ENCODE measurements at places on chromosomes 13 and 19.

DNA sequence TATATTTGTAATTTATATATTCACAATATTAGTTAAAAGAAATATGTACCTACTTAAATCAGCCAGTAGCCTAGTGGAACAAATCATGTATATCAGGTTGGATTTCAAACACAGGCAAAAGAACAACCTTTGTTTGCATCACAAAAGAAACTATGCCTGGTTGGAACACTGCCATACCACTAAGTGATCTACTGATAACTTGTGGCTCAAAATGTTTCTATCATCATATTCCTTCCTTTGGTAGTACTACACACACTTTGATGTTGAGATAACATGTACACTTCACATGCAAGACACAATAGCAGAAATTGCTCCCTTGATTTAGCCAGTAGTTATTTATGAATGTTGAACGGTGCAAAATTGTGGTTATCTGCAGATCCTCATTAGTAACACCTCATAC lies 146.0 kb upstream of the GPC6 start:
- no peak for DNase-seq

DNA sequence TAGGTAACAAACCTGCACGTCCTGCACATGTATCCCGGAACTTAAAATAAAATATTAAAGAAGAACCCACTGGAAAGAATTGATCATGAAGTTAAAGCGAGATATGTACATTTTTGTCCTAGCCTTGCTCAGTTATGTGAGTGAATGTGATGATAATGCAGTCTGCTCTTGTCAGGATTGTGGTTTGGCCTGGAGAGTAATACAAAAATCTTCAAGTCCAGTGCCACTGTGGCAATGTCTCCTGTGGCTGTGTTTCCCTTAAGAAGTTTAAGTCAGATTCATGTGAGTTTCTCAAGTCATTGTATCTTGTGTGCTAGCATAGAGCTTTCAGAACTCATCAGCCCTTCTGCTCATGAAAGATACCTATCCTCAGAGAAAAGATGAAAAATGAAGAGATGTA lies 18.0 kb upstream of the ITGBL1 start:
- no peak for DNase-seq

GRCh38 chr13:65914716-65915115 lies 1315.4 kb downstream of the PCDH9 start:
- no peak for DNase-seq

DNA sequence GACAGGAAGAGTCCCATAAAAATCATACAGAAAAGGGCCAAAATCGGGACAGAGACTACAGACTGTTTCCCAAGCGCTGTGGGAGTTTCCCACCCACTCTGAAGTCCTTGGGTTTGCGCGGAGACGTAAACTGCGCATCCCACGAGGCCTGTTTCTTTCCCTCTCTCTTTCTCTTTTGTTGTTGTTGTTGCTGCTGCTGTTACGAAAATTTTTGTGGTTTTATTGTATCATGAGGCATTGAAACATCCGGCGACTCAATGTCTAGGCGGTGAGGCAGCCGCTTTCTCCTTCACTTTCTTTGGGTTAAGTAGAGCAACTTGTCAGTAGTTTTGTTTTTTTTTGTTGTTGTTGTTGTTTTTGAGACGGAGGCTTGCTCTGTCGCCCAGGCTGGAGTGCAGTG lies 1.6 kb upstream of the PPP1R12C start:
- DNase-seq = no peak

GRCh38 chr19:46959894-46960556 lies 59.6 kb upstream of the NPAS1 start:
- DNase-seq = no peak

DNA sequence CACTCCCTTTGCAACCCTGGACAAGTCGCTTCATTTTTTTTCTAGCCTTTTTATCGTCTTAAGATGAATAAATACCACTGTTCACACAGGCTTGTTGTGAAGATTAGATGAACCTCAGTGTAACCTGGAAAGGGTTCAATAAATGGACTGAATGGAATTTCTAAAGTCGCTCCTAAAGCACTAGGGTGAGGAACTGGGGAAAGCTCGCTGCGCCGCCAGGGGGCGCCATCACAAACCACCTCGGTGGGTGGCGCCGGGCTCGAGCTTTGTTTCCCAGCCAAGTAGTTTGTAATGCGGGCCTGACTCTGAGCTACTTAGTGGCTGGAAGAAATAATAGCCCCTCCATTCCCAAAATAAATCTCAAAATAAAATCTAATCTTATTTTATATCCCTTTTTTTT lies 2.2 kb upstream of the CEACAM6 start:
- no peak for DNase-seq

DNA sequence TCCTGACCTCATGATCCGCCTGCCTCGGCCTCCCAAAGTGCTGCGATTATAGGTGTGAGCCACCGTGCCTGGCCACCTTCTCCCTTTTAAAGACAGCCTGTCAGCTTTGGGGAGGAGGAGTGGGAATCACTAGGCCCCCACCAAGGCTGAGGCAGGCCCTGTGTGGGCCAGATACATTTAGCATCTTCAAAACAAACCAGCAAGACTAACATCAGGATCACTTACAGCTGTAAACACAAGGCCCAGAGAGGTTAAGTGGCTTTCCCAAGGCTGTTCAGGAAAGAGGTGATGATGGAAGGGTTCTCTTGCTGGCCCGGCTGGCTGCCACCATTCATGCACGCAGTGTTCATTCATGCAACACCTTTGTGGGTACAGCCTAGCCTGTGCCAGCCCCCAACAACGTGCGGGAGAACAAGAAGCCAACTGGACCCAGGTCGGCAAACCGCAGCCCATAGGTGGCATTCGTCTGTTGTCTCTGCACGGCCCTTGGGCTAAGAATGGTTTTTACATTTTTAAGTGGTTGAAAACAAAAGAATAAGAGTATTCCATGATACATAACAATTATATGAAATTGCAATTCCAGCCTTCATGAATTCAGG lies 23.0 kb downstream of the IER2 start:
- DNase-seq = no peak

DNA sequence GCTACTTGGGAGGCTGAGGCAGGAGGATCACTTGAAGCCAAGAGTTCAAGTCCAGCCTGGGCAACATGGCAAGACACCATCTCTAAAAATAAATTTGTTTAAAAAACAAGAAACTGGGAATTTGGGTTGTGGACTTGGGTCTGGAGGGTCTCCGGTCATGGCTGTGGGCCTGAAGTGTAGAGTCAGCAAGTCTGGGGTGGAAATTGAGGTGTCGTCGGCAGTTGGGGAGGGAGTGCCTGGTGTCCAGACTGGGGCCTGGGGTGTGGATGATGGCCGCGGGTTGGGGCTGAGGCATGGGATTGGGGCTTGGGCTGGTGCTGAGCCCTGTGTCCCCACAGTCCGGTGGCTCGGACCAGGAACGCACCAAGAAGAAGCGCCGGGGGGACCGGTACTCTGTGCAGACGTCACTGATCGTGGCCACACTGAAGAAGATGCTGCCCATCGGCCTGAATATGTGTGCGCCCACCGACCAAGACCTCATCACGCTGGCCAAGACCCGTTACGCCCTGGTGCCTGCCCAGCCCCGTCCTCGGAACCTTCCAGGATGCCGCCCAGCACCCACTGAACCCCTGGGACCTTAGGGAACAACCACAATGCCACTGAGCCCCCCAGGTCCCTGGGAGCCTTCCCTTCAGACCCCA lies 91.6 kb downstream of the RYR1 start:
- no peak for DNase-seq

DNA sequence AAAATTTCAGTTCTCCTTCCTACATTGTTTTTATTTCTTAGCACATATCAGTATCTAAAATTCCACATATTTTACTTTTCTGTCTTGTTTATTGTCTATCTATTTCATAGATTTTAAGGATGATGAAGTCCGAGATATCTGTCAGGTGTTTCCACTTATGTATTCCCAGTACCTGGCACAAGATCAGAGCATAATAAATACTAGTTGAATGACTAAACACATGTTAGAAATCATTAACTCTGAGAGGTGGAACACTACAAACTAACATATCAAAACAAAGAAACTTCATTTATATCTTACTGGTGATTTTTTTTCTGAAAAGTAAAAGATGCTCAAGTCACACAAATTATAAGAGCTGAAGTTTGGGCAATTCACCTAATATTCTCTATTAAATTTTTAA lies 1208.3 kb downstream of the PCDH9 start:
- no peak for DNase-seq

- no peak for DNase-seq
These were observed 19.1 kb downstream of the TCF3 start for GRCh38 chr19:1633269-1633826.

- no peak for DNase-seq
These were observed 153.8 kb downstream of the DCT start for GRCh38 chr13:94325650-94326049.

DNA sequence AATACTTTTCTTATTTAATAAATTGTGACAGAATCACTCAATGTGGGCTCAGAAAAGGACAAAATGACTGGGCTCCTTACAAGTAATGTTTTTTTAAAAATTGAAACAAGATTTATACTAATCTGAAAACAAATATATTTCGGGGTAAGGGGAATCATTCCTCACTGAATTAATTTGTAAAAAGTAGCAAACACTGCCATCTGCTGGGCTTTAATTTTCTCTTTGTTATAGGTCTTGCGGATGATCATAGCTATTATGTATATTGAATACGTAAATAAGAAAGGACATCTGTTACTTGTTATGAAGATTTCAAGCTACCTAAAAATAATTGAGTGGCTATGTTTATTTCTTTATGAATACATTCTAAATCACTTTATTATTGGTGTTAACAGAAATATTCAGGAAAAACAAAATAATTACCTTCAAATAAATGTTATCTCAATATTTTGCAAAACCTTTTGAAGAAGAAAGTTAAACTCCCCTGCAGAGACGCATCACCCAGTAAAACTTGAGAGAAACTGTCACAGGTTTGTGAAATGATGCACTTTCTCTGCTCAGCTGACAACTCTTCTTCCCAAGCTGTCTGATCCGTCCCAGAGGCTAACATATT lies 17.8 kb upstream of the ENOX1 start:
- DNase-seq = peak; percentile 81

- peak; percentile 84 for DNase-seq
These were observed 1505.1 kb upstream of the SLC10A2 start for GRCh38 chr13:104571161-104571892.

- DNase-seq = no peak
These were observed 7.9 kb downstream of the NAPA start for GRCh38 chr19:47507012-47507411.

DNA sequence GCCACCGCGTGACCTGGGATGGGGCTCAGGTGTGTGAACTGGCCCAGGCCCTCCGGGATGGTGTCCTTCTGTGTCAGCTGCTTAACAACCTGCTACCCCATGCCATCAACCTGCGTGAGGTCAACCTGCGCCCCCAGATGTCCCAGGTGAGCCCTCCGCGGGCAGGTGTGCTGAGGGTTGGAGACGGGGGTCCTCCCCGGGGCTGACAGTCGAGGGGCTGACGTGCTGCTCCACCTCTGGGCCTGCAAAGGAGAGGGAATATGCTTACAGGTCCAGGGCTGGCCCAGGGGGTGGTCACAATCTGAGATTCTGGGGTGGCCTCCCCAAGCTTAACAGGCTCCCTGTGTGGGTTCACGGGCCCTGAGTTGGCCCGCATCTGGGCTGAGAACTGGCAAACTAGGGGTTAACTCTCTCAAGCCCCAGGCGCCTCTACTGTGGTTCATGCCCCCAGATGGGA lies 386 bp downstream of the VAV1 start:
- no peak for DNase-seq

DNA sequence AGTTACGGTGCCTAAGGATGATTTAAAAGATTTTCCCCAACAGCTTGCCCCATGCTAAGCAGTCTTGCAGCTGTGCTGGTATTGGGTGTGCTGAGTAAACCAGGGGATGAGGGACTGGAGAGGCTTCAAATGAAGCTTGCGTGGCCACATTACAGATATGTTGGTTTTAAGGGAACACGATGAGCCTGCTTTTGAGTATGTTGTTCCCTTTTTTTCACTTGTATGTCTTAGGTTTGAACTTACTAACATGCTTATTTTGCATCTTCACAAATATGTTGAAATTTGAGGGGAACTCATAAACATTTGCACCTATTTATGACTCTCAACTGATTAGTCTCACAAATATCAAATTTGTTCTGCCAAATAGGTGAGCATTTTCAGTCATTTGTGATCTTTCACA lies 2.0 kb upstream of the IL17D start:
- no peak for DNase-seq

GRCh38 chr13:44040818-44041100 lies 161.1 kb downstream of the LACC1 start:
- no peak for DNase-seq

GRCh38 chr19:38478273-38478971 lies 44.9 kb downstream of the RYR1 start:
- no peak for DNase-seq

DNA sequence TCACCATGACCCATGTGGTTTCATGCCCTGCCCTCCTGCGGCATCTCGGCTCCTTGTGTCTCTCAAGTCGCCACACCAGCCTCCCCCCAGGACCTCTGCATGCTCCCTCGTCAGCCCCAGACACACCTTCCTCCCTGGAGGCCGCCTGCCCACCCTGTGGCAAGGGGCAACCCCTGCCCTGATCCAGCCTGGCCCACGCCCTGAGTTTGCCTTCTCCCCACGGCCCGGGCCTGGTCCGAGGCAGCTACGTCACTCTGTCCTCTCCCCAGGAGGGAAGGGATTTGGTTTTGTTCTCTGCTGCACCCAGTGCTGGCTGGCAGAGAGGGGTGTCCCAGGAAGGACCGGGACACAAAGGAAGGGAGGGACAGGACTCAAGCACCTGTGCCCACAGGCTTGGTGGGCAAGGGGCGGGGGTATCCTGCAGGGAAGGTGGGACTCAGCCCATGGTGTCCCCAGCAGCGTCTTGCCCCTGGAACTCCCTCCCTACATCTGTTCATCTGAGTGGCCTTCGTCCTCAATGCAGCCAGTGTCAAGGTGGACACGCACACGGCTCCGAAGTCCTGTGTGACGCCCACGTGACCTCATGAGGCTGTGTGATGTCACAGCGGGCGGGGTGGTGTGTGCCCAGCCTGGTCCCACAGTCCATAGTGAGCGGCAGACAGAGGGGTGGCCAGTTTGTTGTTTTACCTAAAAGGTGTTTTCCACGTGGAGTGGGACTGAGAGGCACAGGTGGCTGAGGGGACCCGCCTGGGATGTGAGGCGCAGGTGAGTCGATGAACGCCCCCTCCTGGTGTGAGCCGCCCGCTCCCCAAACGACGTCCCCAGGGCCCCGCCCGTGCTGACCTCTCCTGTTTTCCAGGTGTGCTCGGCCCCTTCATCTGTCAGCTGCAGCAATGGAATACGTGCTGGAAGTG lies at the start of gene TEX29:
TEX29 (plus strand) TSS at position 645 of the 914 bp plus-strand sequence; CDS start at position 894, 249 bp downstream.
- no peak for DNase-seq

All from head of caudate nucleus (tissue), 42 donors.